ENCODE measurements at places on chromosomes 1 and 21.

GRCh38 chr1:29201595-29202051 lies 19.9 kb upstream of the SRSF4 start:
- no peak for DNase-seq

DNA sequence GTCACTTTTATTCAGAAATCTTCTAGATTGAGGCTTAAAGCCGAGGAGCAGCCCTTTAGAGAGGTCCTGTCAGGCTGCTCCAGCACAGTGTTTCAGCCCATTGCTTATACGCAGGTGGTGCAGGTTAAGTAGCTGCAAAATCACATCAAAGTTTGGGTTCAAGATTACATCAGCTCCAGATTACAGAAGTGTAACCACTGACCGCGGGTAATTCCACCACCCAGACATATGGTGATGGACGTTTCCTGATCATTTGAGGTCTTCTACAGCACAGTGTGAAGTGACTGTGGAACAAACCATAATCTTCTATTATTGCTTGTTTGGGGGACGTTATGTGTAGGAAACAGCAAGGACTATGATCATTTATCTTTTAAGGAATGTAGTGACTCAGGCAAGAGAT lies 11.8 kb downstream of the C1orf115 start:
- no peak for DNase-seq

GRCh38 chr1:67674260-67675011 lies 10.6 kb upstream of the GADD45A start:
- no peak for DNase-seq

GRCh38 chr1:1680912-1681273 lies 11.7 kb downstream of the SLC35E2B start:
- DNase-seq: no peak

DNA sequence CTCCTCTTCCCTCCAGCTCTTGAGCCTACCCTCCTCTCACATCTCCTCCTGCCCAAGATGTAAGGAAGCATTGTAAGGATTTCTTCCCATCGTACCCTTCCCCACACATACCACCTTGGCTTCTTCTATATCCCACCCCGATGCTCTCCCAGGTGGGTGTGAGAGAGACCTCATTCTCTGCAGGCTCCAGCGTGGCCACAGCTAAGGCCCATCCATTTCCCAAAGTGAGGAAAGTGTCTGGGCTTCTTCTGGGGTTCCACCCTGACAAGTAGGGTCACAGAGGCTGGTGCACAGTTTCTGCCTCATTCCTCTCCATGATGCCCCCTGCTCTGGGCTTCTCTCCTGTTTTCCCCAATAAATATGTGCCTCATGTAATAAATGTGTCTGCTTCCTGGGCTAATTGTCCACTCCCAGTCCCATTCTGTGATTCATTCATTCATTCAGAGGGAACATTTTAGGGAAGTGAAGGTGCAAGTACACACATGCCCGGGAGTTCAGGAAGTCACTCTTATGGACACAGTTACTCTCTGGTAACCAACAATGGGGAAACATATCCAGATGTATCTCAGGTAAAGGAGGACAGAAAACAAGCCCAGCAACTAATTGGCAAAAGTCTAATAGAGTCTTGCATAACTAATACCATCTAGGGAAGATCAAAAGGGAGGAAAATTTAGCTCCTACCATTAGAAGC lies 1.9 kb downstream of the SPRR4 start:
- DNase-seq: no peak

GRCh38 chr1:203148127-203148526 lies 20.6 kb downstream of the ADORA1 start:
- DNase-seq: no peak

- DNase-seq: no peak
Measured at GRCh38 chr1:3067671-3068563, 1.1 kb upstream of the PRDM16 start.

- no peak for DNase-seq
Measured at GRCh38 chr1:230067419-230067870, 407 bp downstream of the GALNT2 start.

GRCh38 chr1:65564493-65564892 lies 144.0 kb downstream of the LEPR start:
- DNase-seq: no peak

DNA sequence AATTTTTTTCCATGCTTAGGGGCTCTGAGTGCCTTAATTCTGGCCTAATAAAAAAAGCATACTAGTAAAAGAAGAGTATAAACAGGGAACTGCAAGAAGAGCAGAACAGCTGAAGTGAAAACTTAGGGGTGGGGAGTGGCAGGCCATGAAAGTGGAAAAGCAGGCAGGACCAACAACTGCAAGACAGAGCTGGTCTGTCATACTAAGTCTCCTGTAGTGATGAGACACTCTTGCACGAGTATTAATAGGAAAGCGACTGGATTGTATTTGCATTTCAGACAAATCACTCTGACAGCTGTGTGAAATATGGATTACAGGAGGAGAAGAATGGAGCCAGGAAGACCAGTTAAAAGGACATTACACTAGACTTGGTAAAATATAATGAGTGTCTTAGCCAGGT lies 449.9 kb downstream of the NUF2 start:
- no peak for DNase-seq

- no peak for DNase-seq
Measured at GRCh38 chr1:204493145-204493983, 1.2 kb downstream of the PIK3C2B start.

DNA sequence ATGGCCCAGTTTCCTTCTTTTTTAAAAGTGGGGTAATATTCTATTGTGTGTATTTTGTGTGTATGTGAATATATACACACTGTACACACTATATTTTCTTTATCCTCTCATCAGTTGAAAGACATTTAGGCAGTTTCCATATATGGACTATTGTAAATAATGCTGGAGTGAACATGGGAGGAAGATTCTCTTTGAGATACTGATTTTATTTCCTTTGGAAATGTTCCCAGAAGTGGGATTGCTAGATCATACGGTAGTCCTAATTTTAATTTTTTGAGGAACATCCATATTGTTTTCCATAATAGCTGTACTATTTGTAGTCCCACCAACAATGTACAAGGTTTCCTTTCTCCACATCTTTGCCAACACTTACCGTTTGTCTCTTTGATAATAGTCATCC lies 51.0 kb downstream of the F3 start:
- DNase-seq: no peak

GRCh38 chr1:94622757-94623156 lies 81.2 kb upstream of the F3 start:
- no peak for DNase-seq
